ENCODE measurements at places on chromosomes 2 and 18. TPM values are rescaled to one million over a fixed set of nuclear protein-coding genes. Genes with fewer than 3 reads are reported as not detected.

ATP9B gene
- 20.2 TPM for polyA plus RNA-seq

HOXD8 gene
- 0.85 TPM for polyA plus RNA-seq

CRYBA2 gene
- polyA plus RNA-seq = not detected

CYS1 gene
- polyA plus RNA-seq = 0.35 TPM

RNF138 gene
- 13.1 TPM for polyA plus RNA-seq
